C1 segment of cervical spinal cord (tissue), 14 donors: ENCODE measurements at places on chromosomes 12 and 14.

GRCh38 chr12:89454080-89454848 is 70.3 kb downstream of the GALNT4 start:
- no peak for DNase-seq

GRCh38 chr12:97471194-97471593 is 8.6 kb downstream of the RMST start:
- no peak for DNase-seq

DNA sequence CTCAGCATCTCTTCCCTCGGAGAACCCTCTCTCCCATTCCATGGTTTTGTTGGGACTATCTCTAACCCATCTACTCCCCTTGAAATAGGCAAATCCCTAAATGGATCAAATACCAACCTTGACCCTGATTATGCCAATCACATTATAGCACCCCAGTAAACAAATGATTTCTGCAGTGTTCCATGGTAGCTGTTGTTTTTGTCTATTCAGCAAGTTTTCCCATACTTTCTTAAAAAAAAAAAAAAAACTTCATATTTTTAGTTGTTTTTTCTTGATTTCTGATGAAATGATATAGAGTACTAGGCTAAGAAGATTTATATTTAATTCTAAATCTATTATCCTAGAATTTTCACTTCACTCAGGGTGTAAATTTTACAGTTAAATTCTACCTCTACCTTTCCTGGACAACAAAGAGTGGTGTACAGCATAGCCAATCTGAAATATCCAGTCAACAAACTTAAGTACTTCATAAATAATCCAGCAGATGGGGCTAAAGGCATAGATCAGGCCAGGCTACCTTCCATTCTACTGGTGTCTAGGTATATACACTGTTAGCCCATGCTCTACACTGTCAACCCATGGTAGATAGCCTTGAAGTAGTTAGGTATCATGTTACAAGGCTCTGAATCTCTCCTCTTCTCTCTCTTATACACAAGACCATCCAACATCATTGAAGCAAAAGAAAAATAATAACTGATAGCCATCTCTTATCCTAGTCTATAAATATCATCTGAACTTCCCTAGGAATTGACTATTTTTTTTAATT is 82.2 kb downstream of the PLEKHG7 start:
- DNase-seq = no peak

DNA sequence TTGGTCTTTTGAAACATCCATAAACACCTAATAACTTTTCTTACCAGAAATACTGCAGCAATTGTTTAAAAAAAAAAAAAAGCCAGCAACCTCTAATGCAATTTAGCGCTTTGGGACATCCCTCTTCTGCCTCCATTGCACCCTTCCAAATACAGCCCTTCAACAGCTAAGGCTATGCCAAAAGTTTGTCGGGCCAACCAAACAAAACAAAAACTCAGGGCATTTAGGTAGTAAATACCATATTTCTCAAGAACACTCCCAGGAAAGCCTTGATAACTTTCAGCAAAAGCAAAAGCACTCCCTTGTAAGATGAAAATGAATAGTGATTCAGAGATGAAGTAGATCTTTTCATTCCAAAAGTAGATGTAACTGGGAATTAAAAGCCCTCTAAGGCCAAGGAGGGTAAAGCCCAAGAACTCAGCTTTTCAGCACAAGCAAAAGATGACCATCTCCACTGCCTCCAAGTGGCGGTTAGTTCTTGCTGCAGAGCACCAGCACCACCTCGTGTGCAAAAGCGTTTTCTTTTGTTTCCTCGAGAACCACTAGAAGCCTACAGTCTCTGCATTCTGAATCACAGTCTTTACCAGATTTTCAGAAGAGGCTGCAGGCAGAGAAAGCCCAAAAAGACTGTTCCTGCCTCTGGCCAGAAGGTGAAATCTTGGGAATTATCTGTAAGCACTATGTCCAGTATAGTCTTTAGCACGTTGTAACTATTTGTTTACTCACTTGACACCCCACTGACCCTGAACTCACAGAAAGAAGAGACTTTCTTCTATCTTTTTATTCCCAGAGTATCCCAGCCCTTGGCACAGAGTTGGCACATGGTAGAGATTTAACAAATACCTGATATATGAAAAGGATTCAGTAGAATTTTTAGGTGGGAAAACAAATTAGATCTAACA is 53.1 kb downstream of the SIX6 start:
- peak; percentile 3 for DNase-seq

DNA sequence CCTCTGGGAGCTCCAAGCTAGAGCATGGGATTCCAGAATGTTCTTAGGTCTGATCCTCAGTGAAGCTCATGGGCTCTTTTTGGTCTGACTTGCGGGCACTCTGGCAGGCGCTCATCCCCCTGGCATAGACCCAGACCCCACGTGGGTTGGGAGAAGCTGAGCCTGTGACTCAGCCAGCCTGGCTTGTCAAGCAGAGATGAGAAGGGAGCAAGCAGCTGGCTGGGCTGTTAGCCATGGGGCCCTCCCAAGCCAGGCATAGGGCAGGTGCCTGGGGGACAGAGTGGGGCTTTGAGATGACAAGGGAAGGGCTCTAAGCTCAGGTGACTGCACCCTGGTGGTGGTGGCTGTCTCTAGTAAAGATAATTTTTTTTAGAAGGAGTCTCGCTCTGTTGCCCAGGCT is 80.3 kb upstream of the NOS1 start:
- DNase-seq = peak; percentile 32

DNA sequence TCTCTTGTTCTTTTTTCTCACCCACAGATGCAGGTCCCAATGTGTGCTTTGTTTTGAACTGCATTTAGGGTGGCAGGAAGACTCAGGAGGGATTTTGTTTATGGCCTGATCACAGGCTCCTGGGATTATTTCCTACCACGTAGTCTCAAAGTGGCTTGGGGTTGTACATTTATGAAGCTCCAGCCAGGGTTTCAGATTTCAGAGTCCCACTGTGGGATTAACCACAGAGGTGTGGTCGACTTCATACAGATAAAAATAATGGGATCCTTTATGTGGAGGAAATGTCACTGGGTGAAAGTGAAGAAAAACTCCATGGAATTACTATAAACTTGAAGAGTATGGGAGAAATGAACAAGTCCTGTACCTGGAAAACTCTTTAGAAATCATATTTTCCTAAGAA is 14.2 kb upstream of the PPP1R1A start:
- DNase-seq = no peak
